ENCODE measurements at places on chromosomes 4 and X.

DNA sequence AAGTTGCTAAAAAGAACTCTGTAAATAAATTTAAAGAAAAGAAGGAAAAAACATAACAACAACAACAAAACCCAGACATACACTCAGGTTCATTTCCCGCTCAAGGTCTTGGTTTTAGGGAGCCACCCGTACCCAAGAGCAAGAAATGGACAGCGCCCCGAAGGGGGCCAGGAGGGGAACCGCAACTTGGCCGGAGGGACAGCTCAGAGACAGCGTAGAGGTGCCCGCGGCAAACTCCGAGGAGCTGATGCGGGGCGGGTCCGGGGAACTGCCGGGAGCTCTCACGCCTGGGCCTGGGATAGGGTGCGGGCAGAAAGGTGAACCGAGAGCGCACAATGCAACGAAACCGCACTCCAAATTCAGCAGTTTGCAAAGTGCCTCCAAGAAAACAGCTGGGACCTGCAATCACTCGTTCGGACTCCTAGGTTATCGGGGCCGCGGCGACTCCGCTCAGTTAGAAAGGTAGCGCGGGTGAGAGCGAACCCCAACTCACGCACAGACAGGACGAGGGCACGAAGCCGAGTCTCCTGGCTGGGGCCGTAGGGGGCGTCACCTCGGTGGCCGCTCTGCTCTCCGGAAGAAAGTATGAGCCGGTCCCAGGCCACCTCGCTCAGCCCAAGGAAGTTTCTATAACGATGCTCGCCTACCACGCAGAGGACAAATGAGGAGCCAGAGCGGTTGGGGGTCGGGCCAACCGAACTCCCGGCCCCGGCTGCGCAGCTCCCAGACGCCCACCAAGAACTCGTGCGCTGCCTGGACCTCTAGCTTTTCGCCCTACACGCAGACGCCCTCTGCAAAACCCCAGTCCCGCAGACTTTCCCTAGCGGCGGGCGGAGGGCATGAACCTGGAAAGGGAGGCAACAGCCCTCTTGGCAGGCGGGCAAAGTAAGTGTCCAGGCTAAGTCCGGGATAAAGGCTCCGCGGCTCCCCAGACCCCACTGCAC is 1.4 kb downstream of the NDNF start:
- no peak for ATAC-seq

- ATAC-seq = no peak
These were observed 32.6 kb downstream of the BEND4 start for GRCh38 chr4:42119886-42120285.

DNA sequence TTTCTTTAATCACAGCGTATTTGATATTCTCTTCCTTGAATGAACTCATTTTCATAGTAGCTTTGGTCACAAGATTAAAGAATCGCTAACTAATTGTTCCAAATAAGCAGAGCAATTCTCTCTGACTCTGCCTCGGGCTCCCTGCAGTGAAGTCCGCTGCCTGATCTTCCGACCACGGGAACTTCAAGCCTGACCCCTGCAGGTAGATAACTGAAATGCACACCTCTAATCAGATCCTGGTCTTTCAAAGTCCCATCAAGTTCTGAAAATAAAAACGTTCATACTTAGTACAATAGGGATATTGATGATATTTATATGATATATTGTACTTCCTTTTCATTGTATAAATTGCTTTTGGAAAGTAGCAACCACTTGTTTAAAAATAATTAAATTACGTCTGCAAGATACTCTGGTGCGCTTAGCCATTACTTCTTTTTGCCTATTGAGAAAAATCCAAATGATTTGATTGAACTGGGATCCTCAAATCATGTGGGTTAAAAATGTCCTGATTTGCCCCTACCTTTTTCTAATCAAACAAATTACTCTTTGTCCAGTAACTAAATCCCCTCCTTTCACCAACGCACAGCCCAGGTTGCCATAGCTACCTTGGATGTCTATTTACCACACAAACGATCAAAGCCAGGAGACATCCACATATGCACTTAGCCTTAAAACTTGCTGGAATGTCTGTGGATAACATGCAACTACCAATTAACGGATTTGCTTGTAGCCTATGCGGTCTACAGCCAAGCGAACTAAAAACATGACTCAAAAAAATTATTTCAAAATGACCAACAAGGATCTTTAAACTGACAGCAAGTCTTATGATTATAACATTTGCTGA is 4.2 kb downstream of the MID1 start:
- no peak for ATAC-seq

- ATAC-seq = no peak
These were observed 111.0 kb downstream of the DHX15 start for GRCh38 chr4:24473309-24473721.

DNA sequence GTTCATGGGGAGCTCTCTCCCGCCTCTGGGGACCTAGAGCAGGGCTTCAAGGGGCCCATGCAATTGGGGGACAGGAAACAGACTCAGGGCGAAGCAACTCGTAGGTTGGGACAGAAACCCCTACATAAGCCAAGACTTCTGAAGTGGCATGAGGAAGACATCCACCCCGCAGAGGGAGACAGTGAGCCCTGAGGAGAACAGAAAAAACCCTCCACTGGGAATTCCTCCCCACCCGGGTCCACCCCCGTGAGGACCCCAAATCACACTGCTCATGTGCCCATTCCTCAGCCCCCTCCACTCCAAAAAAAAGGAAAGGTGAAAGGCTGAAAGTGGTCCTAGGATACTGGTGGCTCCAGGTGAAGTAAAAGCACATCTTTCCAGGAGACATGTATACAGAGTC is 74.0 kb downstream of the CPZ start:
- no peak for ATAC-seq

DNA sequence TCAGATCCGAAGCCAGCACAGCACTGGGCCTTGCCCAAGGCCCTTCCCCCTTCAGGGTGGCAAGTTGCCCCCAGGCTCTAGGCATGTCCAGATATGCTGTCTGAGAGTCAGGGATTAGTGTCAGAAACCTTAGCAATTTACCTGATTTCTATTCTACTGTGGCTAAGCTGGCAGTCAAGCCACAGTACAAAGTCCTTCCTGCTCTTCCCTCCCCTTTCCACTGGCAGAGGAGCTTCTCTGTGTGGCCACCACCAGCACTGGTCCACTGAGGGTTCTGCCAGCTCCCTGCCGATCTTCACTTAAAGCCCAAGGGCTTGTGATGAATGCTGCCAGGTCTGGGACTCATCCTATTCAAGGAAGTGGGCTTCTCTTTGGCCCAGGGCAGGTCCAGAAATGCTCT is 324.5 kb upstream of the RPS6KA3 start:
- ATAC-seq = no peak

DNA sequence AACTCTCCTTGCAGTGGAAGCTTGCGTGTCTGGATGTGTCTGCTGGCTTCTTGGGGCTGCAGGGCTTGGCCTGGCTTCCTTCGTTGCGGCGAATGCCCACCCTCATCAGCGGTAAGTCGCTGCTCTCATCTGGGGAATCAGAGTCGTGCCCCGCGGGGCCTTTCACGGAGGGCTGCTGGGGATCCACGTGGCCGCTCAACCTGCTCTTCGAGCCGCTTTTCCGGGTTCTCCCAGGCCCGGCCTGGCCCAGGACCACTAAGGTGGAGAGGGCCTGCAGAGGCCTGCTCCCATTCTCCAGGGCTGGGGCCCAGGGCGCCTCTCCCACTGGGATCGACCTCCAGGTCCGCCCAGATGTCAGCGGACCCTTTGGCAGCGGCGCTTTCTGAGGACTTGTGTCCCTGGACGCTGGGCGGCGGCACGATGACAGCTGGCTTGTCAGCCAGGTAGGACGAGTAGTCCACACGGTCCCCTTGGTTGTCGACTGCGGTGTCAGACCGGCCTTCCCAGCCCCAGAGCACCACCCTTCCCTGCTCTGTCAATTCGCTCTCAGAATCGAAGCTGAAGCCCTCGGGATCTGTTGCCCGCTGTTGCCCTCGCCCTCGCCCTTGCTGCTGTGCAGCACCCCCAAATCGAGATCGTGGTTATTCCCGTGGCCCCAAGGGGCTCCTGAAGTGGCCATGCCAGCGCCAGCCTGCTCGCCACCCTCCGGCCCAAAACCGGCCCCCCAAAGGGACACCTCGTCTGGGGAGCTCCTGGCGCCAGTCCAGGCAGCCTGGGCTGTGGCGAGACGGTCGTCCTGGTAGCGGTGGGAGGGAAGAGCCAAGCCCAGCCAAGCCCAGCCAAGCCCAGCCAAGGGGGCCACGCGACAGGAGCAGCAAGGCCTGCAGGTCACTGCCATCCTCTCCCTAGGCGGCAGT is 37.8 kb upstream of the NHSL2 start:
- no peak for ATAC-seq

GRCh38 chr4:99088023-99088449 is 552 bp downstream of the ADH5 start:
- no peak for ATAC-seq

- ATAC-seq = no peak
These were observed 373.9 kb upstream of the FGF13 start for GRCh38 chrX:139085404-139085803.

- no peak for ATAC-seq
These were observed 86.3 kb upstream of the BMP2K start for GRCh38 chr4:78689700-78690323.

GRCh38 chr4:171719691-171720090 is 93.5 kb upstream of the GALNTL6 start:
- no peak for ATAC-seq

- ATAC-seq = peak; percentile 43
These were observed 164.9 kb downstream of the MAML3 start for GRCh38 chr4:139988863-139989765.

DNA sequence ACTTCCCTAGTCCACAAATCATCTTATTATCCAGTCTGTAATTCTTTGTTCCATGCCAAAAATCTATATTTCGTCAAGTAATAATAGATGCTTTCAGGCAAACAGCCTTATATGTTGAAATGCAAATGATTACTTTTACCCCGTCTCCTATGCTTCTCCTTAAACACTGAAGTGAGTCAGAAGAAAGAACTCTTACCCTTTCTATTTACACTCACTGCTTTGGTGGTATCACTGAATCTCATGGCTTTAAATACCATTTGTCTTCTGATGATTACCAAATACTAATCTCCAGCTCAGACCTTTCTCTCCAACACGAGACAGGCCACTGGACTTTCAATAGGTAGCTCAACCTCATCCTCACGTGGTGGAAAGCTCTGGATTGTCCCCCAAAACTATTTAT is 558.1 kb downstream of the IL1RAPL1 start:
- ATAC-seq = no peak
